Stimulated activated CD8-positive, alpha-beta memory T cell treated with anti-CD3 and anti-CD28 coated beads, Interleukin-4, amount 100 ng/mL, for 48 hours (primary cell): ENCODE measurements at places on chromosomes 6 and 20.

GRCh38 chr6:152272486-152272885 lies 364.7 kb downstream of the SYNE1 start:
- no peak for DNase-seq

DNA sequence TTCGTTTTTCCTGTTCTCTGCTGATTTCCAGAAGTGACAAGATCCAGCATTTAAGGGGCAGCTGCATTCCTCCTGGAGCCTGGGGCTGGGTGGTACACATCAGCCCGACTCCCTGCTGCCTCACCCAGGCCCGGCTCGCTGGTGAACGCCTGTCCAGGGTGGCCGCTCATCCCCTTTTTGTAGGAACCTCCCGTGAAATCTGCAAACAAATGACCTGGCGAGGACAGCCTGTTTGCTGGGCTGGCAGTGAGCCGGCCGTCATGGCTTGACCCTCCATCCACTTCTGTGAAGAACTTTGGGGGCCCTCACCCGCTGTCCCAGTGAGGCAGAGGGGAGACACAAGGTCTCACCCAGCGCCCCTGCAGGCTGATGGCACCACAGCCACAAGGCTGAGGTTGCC lies 39.0 kb downstream of the PYGB start:
- DNase-seq, result no peak

GRCh38 chr6:158042245-158042798 lies 60.7 kb downstream of the SYNJ2 start:
- no peak for DNase-seq

GRCh38 chr20:14744723-14745122 lies 407.3 kb upstream of the FLRT3 start:
- no peak for DNase-seq

DNA sequence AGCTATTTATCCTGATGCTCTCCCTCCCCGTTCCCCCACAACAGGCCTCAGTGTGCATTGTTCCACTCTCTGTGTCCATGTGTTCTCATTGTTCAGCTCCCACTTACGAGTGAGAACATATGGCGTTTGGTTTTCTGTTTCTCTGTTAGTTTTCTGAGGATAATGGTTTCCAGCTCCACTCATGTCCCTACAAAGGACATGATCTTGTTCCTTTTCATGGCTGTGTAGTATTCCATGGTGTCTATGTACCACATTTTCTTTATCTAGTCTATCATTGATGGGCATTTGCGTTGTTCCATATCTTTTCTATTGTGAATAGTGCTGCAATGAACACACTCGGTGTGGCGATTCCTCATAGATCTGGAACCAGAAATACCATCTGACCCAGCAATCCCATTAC lies 225.9 kb upstream of the CDH4 start:
- DNase-seq, result no peak

DNA sequence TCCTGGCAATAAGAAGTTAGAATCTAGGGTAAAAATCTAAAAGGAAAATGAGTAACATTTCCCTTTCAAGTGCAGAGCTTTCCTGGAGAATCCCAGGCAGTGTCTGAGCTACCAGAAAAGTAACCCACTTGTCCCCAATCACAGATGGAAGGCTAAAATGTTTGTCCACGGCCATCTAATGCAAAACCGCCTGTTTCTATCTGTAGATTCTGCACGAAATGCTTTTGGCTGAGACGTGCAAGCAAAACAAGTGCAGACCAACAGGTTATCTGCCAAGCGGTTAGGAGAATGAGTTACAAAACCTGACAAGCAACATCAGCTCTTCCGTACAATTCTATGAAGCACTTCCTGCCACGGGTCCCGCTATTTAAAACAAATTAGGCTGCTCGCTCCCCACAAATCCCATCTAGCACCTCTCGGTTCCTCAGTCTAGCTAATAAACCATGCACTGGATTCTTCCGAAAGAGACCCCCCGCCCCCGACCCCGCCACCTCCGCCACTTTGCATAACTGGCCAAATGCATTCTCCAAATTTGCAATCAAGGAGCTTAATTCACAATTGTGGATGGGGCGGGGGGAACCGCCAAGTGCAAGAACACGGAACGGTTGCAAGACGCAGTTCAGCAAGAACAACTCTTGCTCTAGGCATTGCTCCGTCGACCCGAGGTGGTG lies 1.4 kb downstream of the ELOVL5 start:
- no peak for DNase-seq
